ENCODE measurements at places on chromosomes 7 and 10.

- no peak for DNase-seq
Observed at GRCh38 chr7:75072981-75073283, 670 bp downstream of the RCC1L start.

GRCh38 chr10:90313576-90314325 lies 544.1 kb downstream of the HTR7 start:
- no peak for DNase-seq

- no peak for DNase-seq
Observed at GRCh38 chr7:156621652-156622051, 18.9 kb upstream of the RNF32 start.

- DNase-seq, result no peak
Observed at GRCh38 chr10:22332116-22332692, 11.3 kb downstream of the BMI1 start.

DNA sequence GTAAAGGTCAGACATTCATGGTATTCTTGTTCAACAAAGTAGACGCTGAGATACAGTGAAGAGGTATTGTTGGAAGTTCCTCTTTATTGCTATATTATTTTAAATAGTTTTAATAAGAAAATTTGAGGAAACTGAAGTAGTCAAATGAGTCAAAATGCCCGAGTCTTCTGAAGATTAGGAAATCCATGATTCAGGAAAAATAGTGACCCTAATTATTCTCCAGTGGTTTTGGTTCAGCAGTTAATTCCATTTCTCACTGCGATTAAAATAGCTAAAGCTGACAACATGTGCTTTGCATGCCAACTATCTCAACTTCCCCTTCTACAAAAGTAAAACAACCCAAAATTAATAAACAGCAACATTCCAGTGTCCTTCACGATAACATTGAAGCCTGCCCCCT lies 32.7 kb upstream of the PFKP start:
- peak; percentile 75 for DNase-seq

GRCh38 chr7:36456138-36456537 lies 66.5 kb downstream of the ANLN start:
- peak; percentile 7 for DNase-seq

- no peak for DNase-seq
Observed at GRCh38 chr10:79031723-79032122, 37.0 kb upstream of the ZMIZ1 start.

DNA sequence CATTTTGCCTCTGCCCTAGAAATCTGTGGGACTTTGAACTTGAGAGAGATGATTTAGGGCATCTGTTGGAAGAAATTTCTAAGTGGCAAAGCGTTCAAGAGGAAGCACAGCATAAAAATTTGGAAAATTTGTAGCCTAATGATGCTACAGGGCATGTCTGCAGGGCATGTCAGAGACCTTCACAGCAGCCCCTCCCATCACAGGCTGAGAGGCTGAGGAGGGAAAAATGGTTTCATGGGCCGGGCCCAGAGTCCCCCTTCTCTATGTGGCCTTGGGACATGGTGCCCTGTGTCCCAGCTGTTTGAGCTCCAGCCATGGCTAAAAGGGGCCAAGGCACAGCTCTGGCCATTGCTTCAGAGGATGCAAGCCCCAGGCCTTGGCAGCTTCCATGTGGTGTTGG lies 203.0 kb downstream of the STK31 start:
- no peak for DNase-seq

DNA sequence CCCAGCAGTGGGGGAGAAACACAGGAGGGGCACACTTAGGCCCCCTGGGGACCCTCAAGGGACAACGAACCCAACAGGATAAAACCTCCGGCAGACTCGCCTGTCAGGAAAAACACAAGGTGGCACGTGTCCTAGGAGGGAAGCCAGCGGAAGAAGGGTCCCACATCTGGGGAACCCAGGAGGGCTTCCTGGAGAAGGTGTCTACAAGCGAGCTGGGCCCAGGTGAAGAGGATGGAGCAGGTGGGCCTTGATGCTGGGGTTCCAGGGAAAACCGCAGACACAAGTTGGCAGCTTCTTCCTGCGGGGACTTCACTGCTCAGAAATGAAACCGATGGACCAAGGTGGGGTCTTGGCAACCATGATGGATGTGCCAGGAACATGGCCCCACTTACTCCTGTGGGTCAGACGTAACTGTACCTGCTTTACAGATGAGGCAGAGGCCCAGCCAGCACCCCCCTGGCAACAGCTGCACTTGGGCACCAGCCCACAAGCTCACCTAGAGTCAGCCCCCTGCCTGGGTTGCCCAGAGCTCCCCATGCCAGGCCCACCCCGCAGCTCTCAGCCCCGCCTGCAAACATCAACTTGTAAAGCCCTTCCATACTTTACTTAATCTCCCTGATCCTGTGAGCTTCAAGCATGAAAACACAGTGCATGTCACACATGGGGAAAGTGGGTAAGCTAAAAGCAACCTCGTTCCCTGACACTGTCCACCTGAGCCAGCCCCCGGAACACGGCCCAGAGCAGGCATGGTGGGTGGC lies 225.0 kb downstream of the ELFN1 start:
- no peak for DNase-seq

DNA sequence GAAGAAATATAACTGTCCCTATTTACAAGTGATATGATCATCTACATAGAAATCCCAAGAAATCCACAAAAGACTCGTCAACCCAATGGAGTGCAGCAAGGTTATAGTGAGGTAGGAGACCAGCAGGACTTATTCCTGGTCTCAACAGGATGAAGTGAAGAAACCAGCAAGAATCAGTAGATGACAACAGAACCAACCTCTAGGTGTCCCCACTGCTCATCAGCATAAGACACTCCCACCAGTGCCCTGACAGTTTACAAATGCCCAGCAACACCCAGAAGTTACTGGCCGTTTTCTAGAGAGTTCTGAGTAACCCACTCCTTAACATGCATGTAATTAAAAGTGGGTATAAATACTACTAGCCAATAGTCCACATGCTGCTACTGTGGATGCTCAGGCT lies 470.5 kb upstream of the LRRTM3 start:
- no peak for DNase-seq

DNA sequence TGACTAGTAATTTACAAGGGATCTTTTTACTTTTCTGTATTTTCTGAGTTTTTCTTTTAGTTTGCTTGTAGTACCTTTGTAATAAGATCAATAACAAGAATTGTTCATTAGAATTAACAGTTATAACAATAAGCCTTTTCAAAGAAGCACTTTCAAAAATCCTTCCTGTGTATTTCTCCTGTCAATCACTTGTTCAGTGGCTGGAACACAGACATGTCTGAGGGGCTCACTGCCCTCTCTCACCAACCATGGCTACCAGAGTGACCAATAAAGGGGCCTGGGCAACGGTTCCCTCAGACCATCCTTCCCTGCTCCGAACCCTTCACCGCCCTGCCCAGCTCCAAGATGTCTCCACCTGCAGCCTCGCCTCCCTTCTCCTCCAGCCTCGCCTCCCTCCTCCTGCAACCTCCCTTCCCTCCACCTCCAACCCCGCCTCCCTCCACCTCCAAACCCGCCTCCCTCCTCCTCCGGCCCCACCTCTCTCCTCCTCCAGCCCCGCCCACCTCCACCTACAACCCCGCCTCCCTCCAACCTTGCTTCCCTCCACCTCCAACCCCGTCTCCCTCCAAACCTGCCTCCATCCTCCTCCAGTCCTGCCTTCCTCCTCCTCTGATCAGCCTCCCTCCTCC lies 353.4 kb downstream of the TNS3 start:
- no peak for DNase-seq

DNA sequence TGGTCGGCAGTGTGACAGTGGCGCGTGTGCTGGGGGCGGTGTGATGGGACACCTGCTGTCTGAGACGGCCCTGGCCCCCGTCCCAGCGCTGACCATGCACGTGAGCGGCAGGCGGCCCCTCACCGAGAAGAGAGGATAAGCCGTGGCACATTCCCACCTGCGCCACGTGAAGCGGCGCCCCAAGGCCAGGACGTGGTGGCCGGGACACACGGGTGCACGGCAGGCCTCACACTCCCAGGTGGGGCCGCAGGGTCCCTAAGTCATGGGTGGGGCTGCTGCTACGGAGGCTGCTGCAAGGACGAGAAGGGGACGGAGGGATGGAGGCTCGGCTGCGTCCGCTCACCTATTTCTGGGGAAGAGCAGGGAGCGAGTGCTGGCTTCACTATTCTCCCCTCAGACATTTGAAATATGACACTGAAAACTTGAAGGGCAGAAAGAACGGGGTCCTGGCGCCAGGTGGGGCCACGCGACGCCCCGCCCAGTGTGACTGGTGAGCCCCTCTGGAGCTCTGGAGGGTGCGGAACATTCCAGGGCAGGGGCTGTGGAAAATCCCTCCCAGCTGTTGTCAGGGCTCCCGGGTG lies 7.5 kb downstream of the CYP2W1 start:
- no peak for DNase-seq

DNA sequence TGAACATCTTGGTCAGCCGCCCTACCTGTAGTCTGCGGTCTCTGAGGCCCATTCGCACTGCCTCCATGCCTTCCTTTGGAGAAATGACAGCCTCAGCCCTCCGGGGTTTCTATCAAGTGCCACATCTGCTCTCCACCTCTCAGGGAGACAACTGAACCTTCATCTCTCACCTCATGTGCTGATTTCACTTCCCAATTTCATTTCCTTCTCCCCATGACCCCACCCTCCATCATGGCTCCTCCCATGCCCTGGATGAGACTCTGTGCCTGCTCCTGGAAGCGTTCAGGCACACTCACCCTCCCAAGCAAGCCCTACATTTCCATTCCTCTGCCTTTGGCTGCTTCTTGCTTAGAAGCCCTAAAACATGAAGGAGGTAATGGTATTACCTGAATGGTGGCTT lies 7.8 kb upstream of the SCD start:
- peak; percentile 42 for DNase-seq

DNA sequence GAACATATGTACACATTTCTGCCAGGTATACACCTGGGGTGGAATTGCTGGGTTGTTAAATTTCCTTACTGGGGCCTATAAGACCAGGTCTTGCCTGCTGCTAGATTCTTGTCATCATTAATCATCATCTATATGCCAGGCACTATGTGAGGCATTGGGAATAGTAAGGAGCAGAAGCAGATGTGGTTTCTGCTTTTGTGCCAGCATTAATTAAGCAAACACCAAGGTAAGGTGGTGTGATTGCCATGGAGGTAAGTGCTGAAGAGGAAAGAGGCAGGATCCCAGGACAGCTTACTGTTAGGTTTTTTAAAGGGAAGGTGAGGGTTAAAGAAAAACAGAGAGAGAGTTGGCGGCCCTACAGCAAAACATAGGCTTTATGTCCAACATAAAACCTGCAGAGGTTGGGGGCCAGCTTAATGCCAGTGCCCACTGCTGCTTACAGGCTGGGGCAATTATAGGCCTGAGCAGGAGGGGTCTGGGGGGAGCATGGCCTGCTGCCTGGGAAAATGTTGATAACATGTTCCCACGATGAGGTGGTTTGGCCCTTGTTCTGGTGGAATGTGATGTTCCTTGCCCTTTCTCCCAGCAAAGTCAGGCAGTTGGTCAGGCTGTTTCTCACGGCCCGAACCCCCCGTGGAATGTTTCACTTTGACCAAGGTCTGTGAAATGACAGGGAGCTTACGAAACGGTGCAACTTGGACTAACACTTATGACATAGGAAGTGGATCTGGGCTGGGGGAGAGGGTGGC lies 93.9 kb downstream of the RBM20 start:
- no peak for DNase-seq

DNA sequence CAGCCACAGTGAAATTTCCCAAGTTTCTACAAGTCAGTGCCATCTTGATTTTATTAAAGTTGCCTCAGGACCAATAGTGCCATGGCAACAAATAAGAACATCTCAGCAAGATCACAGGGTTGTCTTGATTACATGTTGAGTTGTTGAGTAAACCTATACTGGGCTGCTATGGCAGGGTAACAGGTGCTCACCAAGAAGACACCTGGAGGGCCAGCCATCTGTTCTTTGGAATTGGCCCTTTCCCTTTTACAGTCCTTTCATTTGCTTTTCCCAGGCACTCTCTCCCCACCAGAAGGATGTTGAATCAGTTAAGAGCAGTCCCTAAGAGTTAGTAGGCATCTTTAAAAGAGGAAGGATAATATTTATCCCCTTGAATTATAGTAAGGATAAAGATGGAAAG lies 582.0 kb downstream of the TNS3 start:
- no peak for DNase-seq

GRCh38 chr10:22631646-22632278 lies 82.6 kb downstream of the PIP4K2A start:
- peak; percentile 77 for DNase-seq

- DNase-seq, result no peak
Observed at GRCh38 chr10:53102424-53102823, 329.8 kb upstream of the MBL2 start.

DNA sequence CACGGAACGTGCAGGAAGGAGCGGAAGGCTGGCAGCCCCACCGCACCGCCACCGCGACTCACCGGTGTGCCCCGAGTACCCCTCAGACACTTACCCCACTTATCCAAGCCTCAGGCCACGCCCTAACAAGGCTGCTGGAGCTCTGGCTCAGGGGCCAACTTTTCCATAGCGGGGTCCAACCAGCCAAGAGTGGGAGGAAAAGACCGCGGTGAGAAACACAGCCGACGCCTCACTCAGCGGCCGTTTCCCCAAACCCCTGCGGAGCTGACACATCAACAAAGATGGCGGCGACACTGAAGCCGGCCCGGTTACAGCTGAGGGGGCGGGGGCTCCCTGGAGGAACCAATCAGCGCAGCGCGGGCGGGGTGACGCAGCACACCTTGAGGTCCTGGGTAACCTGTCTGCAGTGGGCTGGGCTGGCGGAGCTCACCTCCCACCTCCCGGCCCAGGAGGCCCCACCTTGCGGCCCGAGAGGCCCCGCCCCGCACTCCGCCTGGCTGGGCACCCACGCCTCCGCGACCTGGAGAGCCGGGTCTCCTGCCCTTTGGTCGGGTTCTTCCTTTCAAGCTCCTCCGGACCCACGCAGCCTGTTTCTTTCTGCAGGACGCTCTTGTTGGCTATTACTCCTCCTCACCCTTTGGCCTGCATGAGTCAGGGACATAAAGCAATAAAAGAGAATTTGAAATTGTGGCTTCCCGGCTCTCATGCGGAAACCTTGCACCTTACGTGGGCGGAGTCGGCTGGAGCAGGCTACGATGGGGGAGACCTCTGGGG lies at the start of gene CCDC186:
Gene CCDC186 (minus strand): TSS at position 283 of the 774 bp plus-strand sequence. CDS start 10,935 bp downstream, outside the sequence.
- peak; percentile 92 for DNase-seq

DNA sequence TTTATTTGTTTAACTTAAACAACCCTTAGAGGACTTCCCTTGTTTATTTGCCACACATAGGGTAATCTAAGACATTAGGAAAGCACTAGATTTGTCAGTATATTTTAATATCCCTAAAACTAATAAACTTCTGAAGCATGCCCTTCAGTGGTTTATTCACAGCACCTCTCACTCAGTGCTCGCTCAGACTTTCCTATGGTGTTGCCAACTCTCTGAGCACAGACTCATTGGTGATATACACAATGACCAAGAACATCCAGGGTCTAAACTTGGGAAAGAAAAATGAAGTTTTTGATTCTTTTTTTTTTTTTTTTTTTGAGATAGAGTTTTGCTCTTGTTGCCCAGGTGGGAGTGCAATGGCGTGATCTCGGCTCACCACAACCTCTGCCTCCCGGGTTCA lies 82.2 kb downstream of the RAB11FIP2 start:
- no peak for DNase-seq

Measured in suppressor macrophage treated with lipopolysaccharide for 1 hour (primary cell).